ENCODE measurements at places on chromosomes 1 and 21.

DNA sequence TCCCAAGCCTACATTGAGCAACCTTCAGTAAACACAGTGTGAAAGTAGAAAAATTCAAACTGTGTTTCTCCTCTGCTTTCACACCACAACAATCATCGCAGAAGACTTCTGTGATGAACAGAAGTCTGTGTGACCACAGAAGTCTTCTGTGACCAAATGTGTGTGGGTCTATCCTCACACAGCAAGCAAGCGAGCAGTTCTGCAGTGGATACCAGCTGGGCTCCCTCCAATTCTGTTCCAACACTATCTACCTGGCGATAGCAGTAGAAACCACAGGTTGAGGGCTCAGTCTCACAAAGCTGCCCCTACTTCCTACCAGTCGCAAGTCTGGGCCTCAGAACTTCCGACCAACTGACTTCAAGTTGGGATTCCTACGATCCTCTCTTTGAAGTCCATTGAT is 21.0 kb upstream of the RAP1A start:
- no peak for DNase-seq

- no peak for DNase-seq
Measured at GRCh38 chr1:91650764-91651163, 150.1 kb downstream of the CDC7 start.

DNA sequence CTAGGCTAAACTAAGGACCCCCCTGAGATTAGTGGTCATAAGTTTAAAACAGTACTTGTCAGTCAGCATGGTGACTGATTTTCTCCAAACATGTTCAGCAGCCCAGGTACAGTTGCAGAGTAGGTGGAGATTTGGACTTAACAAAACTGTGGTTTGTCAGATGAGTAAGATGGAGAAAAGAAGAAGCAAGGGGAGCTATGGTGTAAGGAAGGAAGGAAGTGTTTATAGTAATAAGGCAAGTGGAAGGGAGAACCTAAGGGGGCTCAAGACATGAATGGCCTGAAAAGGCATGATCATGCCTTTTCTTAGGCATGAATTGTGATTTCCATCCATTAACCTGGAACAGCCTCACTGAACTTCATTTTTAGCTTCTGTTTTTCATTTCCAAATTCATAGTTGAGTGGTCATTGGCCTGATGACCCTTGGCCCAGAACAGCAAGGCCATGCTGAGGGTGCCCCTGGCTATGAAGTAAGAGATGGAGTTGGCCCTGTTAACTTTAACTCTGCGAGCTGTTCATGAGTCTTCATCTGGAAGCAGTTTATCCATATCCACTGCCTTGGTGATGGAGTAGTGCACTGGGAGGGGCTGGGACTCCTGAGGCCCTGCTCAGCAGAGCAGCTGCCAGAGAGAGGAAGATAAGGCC is 60.7 kb downstream of the LRRC8D start:
- DNase-seq: no peak

DNA sequence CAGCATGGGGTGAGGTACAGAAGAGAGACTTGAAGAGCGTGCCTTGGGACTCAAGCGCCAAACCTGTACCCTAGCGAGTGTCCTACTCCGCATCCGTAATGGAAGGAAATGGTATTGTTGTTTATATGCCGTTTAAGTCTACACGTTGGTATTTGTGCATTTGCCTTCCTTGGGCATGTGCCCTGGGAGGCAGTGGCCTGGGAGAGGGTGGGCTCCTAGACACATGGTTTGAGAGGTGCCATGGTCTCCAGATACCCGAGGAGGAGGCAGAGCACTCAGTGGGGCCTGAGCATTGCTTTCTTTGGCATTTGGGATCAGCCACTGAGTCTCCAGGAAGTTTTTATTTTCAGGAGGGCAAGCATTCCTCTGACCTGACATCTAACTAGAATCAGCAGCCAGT is 6.5 kb downstream of the ZNF672 start:
- no peak for DNase-seq

- DNase-seq: no peak
Measured at GRCh38 chr1:205052690-205053089, 9.7 kb downstream of the CNTN2 start.
